Kidney (tissue), 22 donors: ENCODE measurements at places on chromosomes 12 and 14.
A peak's percentile ranks its signal among the peaks of the same experiment; 100 is the strongest.

- DNase-seq: no peak
Observed at GRCh38 chr12:9806714-9807113, 20.6 kb upstream of the KLRF1 start.

- DNase-seq: no peak
Observed at GRCh38 chr12:43621262-43621661, 69.3 kb upstream of the ADAMTS20 start.

- peak; percentile 89 for DNase-seq
Observed at GRCh38 chr12:64890873-64891468, 66.5 kb downstream of the TBC1D30 start.

GRCh38 chr12:132116709-132117557 is 27.2 kb downstream of the DDX51 start:
- no peak for DNase-seq

- DNase-seq: peak; percentile 27
Observed at GRCh38 chr14:51219473-51220448, 20.3 kb upstream of the TMX1 start.

- peak; percentile 74 for DNase-seq
Observed at GRCh38 chr14:83300476-83301064, 1766.9 kb upstream of the SEL1L start.

GRCh38 chr12:639988-640387 is 23.3 kb downstream of the NINJ2 start:
- DNase-seq: no peak

DNA sequence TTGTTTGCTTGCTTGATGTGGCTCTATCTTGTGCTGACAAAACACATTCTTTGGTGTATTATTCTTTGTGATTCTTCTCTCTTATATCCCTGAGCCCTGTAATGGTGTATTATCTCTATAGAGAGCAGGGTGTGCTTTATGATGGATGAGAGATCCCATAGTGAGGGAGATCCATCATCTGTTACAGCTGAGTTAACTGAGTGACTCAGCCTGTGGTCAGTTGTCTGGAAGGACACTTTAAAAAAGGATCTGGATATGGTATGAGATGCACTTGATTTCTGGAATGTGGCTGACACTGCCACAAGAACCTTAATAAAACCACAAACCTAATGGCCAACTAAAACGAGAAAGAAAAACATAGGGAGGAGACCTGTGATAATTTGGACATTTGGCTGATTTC is 461.4 kb upstream of the SYT1 start:
- no peak for DNase-seq

DNA sequence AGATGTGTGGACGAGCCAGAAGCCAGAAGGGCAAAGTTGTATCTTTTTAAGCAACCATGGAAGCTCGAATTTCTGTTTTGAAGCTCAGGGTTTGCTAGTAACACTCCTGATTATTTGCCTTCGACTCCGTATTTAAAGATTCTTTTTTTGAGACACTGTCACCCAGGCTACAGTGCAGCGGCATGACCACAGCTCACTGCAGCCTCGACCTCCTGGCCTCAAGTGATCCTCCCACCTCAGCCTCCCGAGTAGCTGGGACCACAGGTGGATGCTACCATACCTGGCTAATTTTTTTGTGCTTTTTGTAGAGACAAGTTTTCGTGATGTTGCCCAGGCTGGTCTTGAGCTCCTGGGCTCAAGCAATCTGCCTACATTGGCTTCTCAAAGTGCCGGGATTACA is 18.7 kb upstream of the OASL start:
- no peak for DNase-seq

- DNase-seq: peak; percentile 81
Observed at GRCh38 chr14:103292426-103293374, 41.3 kb upstream of the EIF5 start.

GRCh38 chr12:67722296-67722695 is 73.8 kb downstream of the DYRK2 start:
- DNase-seq: no peak

DNA sequence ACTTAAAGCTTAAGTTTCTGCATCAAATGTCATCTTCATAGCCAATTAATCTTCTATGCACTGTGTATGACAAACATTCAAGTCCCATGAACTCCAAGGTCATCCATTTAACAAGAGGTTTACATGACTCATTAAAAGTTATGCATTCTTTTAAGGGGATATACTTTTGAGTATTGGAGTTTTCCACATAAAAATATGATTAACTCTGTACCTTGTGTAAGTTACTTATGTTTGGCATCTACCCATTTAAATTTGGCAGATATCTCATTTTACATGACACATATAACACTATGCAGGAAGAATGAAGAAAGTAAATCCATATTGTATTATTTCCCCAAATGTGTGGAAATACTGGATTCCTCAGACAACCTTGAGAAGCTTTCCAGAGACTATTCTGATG is 240.2 kb downstream of the PAX9 start:
- DNase-seq: no peak

DNA sequence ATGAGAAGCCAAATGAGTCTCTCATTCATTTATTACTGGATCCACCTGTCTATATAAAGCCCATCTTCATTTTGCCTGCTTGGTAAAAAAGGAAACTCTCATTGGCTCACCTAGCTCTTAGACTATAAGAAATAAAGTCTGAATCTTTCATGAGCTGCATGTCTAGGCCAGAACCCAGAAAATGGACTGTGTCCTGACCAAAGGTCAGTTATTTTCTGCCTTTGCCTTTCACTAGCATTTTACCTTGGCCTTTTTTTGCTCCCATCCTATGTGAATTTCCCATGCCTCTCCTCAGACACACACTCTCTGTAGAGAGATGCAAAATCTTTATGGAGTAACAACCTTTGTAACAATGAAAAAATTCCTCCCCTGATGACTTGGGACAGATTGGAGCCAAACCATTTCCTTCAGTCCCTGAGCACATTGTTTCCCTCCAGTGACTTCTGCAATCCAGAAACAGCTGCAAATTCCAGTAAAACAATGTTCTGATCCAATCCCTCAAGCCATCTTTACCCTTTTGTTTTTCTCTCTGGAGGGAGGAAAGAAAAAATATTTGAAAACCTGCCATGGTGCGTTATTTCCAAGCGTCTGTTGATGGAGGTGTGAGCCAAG is 33.6 kb upstream of the MAP3K9 start:
- DNase-seq: no peak

GRCh38 chr14:102775855-102776760 is 1.1 kb upstream of the TRAF3 start:
- peak; percentile 22 for DNase-seq

DNA sequence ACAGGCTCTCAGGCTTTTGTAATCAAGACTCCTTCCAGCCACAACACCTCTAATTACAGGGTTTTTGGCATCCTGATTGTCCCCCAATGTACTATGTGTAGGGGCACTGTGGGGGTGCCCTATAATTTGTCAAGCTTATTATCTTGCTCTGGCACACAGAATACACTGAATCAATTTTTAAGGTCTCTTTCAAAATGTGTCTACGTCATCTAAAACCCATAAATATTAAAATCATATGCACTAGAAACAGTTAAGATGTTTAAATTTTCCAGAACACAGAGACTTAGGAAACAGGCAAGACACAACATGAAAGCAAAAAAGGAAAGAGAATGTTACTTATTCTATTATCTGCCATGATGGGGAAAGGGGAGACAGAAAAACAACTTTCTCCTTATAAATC is 665.7 kb downstream of the NRXN3 start:
- DNase-seq: no peak

- DNase-seq: peak; percentile 19
Observed at GRCh38 chr14:98112194-98112780, 1159.7 kb downstream of the BCL11B start.

GRCh38 chr14:22471545-22472121 is 117.4 kb downstream of the DAD1 start:
- DNase-seq: peak; percentile 75

- DNase-seq: peak; percentile 3
Observed at GRCh38 chr14:47277703-47278102, 397.7 kb downstream of the MDGA2 start.

- no peak for DNase-seq
Observed at GRCh38 chr12:94289461-94290312, 141.3 kb downstream of the PLXNC1 start.

GRCh38 chr14:54490445-54491175 is 1.8 kb upstream of the GMFB start:
- DNase-seq: no peak
